ENCODE measurements at places on chromosomes 5 and 9.

- no peak for DNase-seq
These were observed 222.4 kb downstream of the TSSK1B start for GRCh38 chr5:113212244-113212920.

GRCh38 chr9:95058795-95059386, 258.6 kb downstream of the FANCC start:
- DNase-seq, result no peak

DNA sequence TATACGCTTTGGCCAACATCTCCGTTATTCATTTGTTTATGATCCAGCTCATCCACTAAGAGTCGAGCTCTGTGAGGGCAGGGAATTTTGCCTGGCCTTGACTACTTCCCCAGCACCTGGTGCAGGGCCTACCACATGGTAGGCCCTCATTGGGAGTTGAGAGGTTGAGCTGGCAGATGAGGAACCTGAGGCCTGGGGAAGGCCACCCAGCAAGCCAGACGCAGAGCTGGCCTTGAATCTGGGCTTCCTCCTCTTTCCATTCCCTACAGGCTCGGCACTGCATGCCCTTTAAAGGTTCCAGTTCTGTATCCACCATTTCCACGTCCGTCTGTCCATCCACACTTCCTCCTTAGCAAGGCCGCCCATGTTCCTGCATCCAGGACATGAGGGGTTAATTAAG, 24.2 kb downstream of the KCNMB1 start:
- no peak for DNase-seq

- DNase-seq, result no peak
These were observed 195.8 kb upstream of the KLF4 start for GRCh38 chr9:107685376-107685775.
